ENCODE measurements at places on chromosomes 6 and 20. TPM values are rescaled to one million over a fixed set of nuclear protein-coding genes. Genes with fewer than 3 reads are reported as not detected.
A peak's percentile ranks its signal among the peaks of the same experiment; 100 is the strongest.

Gene SLC17A1
- total RNA-seq: not detected

Gene FERMT1
- 4.2 TPM for total RNA-seq

DNA sequence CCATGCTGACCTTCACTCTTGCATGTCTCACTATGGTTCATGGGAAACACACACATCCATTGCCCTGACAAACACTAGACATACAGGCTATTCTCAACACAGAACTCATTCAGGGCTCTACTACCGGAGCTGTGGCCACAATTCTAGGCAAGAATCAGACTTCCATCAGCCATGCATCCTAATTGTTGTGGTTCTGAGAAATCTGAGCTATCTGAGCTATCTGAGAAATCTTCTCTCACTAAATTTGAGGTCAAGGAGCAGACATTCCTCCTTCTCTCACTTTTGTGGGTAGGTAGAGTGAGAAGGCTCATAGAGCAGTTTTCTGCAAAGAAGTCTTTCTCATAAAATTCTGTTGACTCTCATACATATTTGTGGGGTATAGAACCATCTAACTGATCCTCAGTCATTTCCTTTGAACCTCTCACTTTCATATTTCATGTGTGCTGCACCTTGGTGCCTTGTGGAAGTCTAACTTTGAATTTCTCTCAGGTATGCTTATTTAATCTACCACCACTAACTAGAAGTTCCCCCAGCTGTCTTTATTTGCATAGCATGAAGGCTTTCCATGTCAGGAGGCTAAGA lies 43.6 kb downstream of the ADGRF1 start:
- no peak for DNase-seq

Gene DEFB121
- not detected for total RNA-seq

DNA sequence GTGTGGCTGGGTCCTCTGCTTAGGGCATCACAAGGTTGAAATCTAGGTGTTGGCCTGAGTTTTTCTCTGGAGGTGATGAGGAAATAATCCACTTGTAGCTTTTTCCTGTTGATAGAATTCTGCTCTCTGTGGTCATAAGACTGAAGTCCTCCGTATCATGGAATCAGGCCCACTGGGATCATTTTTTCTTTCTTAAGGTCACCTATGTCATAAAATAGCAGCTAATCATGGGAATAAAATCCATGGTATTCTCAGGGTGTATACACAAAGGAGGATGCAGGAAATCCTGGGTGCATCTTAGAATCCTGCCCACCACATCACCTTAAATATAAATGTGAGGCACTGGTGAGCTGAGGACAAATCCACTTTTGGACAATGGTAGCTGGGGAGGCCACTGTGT lies 72.7 kb downstream of the PRDM1 start:
- DNase-seq: peak; percentile 28

Measured in GM23248 (cell line).